ENCODE measurements at places on chromosomes 6 and 20. TPM values are rescaled to one million over a fixed set of nuclear protein-coding genes. Genes with fewer than 3 reads are reported as not detected.

The NCOA5 gene
- 30.3 TPM for total RNA-seq

The DSP gene
- total RNA-seq: 0.13 TPM

The EPHA7 gene
- total RNA-seq: not detected

The STMND1 gene
- total RNA-seq: not detected

- H3K4me1 ChIP-seq: peaks cover 8% of the 10 kb centered on the region
- H3K27me3 ChIP-seq: peaks cover 35% of the 10 kb centered on the region
- H3K27ac ChIP-seq: no peak overlapping the region
- no peak for DNase-seq
- no peaks in the 10 kb centered on the region for H3K36me3 ChIP-seq
Measured at GRCh38 chr6:24397631-24398030, 5.1 kb upstream of the MRS2 start.

GRCh38 chr6:109794201-109794923 is 103.3 kb downstream of the FIG4 start:
- H3K36me3 ChIP-seq: peaks cover 1% of the 10 kb centered on the region
- no peak overlapping the region for H3K4me3 ChIP-seq
- H3K4me1 ChIP-seq: peaks cover 5% of the 10 kb centered on the region
- DNase-seq: no peak

DNA sequence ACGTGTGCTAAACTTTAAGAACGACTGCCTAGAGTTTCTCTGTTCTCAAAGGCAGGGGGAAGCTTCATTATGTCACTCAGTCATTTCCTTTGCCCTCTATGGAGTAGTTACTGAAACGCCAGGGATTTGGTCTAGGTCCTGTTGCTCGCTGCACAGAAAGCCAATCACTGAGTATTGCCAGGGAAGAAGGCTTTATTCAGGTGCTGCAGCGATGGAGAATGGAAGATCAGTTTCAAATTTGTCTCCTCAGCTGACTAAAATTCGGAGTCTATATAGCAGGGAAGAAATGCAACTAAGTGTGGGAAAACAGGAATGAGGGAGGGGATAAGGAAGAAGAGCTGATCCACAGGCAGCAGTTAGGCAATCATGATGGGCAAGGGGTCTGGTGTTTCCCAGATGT is 75.8 kb downstream of the QRSL1 start:
- DNase-seq: no peak
- no peak overlapping the region for H3K4me3 ChIP-seq
- no peaks in the 10 kb centered on the region for H3K36me3 ChIP-seq

GRCh38 chr6:160035693-160036330 is 66.9 kb downstream of the IGF2R start:
- no peaks in the 10 kb centered on the region for H3K27me3 ChIP-seq
- no peak overlapping the region for H3K27ac ChIP-seq
- H3K4me1 ChIP-seq: peaks cover 17% of the 10 kb centered on the region
- H3K4me3 ChIP-seq: no peak overlapping the region
- peak; percentile 19 for DNase-seq
- peaks cover 56% of the 10 kb centered on the region for H3K36me3 ChIP-seq

- H3K4me3 ChIP-seq: no peak overlapping the region
- no peak overlapping the region for H3K27ac ChIP-seq
- DNase-seq: no peak
Measured at GRCh38 chr6:138145402-138145801, 16.3 kb upstream of the ARFGEF3 start.

- H3K4me1 ChIP-seq: peaks cover 30% of the 10 kb centered on the region
- no peak overlapping the region for H3K27ac ChIP-seq
- H3K4me3 ChIP-seq: no peak overlapping the region
- DNase-seq: no peak
- H3K36me3 ChIP-seq: peaks cover 19% of the 10 kb centered on the region
- no peaks in the 10 kb centered on the region for H3K27me3 ChIP-seq
Measured at GRCh38 chr20:45433316-45433715, 17.4 kb downstream of the PIGT start.

DNA sequence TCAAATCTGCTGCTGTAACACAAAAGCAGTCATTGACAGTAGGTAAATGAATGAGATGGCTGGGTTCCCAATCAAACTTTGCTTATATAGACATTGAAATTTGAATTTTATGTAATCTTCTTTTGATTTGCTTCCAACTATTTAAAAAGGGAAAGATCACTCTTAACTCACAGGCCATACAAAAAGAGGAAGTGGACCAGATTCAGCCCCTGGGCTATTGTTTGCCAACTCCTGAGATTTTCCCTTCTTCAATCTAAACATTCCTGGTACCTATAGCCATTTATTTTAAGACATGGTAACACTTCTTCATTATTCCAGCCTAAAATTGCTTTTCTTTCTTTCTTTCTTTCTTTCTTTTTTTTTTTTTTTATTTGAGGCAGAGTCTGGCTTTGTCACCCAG is 260.6 kb downstream of the TFAP2A start:
- no peaks in the 10 kb centered on the region for H3K27me3 ChIP-seq
- no peak overlapping the region for H3K27ac ChIP-seq
- no peaks in the 10 kb centered on the region for H3K36me3 ChIP-seq
- DNase-seq: no peak

DNA sequence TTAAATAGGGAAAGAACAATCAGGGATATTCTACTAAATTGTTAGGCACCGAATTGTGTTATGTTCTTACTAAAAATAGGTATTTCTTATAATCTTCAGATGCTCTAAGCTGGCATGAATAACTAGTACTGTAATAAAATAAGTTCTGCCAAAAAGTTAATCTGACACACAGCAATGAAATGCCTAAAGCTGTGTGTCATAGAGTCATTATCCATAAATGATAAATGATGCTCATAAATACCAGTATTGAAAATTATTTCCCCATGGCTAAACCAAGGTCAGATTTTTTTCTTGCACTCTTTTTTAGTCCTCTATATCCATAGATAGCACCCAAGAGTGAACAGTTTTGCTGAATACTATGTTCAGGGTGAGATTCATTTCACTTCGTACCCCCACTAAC is 11.7 kb upstream of the PRIM2 start:
- no peak overlapping the region for H3K27ac ChIP-seq
- H3K4me1 ChIP-seq: no peaks in the 10 kb centered on the region
- H3K27me3 ChIP-seq: peaks cover 16% of the 10 kb centered on the region
